ENCODE measurements at places on chromosomes 5 and 9.

GRCh38 chr9:95037789-95038521, 279.6 kb downstream of the FANCC start:
- no peak for DNase-seq

DNA sequence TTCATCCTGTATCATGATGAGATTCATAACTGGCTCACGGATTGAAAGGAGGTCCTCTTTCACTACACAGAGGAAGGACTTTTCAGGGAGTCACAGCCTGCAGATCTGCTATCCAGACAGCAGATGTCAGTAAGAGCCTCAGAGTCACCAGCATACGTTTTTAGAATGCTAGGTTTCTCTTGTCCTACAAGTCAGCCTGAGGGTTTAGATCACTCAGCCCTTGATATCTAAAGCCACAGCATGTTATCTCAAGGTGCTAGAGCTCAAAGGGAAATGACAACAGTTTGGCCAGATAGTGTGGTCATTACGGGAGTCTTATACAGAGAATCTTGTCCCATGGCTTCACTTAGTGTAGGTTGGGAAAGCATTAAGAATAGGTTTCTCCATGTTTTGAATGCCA, 30.9 kb upstream of the SLC46A2 start:
- DNase-seq: no peak

- peak; percentile 52 for DNase-seq
Measured at GRCh38 chr9:137129456-137130175, 9.3 kb upstream of the GRIN1 start.

- DNase-seq: no peak
Measured at GRCh38 chr5:111853748-111854147, 96.8 kb upstream of the NREP start.

DNA sequence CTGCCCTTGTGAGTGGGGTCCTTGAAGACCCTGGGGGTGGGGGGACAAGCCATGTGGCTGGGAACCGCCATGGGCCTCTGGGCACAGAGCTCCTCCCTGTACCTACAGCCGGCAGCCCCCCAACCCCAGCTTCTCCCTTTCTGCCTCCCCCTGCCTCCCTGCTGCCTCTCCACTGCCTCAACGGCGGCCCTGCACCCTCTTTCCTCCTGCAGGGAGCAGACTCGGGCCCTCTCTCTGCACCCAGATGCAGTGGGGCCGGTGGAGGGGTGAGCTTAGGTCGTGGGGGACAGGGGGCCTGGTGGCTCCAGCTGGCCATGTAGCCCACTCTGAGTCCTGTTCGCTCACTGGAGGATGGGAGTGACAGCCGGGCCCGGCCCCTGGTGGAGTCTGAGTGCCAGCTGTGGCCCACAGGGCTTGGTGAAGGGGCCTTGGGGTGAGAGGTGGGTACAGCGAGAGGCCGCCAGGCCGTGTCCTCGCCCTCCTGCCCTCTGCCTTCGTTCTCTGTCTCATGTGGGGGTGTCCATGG, 139.3 kb upstream of the COL5A1 start:
- no peak for DNase-seq

DNA sequence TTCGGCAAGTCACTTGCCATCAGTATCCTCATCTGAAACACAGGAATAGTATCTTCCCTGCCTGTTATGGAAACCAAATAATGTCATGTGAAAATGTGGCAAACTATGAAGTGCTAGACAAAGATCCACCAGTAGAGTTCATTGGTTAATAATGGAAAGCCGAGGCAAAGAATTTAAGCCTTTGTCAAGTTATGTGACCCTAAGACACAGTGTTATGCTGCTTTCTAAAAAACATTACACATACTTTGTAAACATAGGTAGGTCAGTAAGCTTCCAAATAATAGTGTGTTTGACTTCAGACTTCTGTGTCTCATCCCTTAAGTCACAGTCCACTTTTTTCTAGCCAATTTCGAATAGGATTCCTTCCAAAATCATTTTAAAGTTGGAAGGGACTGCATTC, 6.0 kb downstream of the PTAR1 start:
- DNase-seq: no peak

DNA sequence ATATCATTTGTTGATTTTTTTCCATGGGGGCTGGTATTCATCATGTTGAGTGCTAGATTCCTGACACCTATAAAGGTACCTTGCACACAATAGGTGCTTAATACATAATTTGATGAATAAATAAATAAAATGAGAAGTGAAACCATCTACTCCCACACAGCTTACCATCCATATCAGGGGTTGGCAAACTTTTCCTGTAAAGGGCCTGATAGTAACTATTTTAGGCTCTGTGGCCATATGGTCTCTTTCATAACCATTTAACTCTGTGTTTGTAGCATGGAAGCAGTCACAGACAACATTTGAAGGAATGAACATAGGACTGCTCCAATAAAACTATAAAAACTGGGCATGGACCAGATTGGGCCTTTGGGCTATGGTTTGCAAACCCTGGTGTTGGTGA, 100.3 kb downstream of the GCNT1 start:
- DNase-seq: no peak

DNA sequence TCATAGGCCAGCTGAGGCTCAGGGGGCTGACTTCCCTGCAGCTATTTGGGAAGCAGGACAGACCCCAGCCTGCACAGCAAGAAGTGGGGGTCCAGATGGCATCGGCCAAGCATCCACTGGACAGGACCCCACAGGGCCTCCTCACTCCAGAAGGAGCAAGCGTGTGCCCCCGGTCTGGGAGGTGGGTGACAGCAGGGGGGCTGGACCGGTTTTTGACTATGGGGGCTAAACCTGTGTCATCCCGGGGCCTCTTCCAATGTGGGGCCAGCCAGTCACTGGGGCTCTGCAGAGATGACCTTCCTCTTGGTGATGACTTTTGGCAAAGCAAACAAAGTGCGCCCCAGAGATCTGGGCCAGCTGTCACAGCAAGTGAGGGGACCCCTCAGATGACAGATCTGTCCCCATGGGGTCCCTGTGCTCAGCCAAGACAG, 163.9 kb downstream of the OLFM1 start:
- no peak for DNase-seq

- no peak for DNase-seq
Measured at GRCh38 chr9:93205896-93206575, 22.1 kb downstream of the WNK2 start.

GRCh38 chr5:36621985-36622384, 15.6 kb downstream of the SLC1A3 start:
- DNase-seq: no peak

DNA sequence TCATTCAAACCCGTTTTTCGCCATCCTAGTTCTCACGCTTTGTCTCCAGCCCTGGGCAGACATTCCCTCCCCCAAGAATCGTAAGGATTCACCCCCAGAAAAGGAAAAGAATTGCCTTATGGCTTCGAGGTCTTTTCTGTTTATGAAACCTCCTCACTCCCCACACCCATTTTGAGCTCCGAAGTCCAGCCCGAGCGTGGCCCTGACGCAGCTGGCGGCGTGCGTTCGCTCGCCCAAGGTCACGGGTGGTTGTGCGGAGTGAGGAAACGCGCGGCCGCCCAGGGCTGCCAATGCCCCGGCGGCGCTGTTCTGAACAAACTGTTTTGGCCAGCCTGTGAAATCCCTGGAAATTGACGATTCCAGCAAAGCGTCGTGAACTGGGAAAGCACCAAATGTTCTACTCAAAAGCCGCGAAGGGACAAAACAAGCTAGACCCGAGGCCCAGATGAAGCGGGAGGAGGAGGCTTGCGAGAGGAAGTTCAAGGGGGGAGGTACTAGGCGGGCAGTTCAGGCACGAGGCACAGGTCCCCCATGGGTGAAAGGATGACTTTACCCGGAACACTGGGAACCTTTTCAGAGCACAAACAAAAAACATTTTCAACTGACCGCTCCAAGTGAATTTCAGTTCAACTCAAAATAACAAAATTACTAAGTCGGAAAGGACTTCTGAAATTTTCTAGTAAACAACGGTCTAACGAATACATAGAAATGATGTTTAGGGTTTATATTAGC, 683 bp upstream of the ZFAND5 start:
- DNase-seq: no peak

- no peak for DNase-seq
Measured at GRCh38 chr5:171309276-171310211, 496 bp downstream of the TLX3 start.

DNA sequence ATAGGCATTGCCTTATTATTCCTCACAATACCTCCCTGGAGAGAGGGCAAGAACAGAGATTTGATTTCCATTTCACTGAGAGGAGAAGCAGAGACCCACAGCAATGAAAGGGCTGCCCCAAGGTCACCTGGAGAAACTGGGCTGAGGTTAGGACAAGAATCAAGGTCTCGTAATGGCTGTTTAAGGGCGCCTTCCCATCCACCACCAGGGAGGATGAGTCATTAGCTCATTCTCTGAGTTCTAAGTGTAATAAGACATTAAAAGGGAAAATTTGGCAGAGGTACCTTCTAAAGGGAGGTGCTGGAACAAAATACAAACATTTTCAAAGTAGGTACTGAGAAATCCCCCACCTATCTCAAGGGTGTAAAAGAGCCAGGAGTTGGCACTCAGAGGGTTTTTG, 52.6 kb upstream of the TCERG1 start:
- DNase-seq: no peak

- no peak for DNase-seq
Measured at GRCh38 chr9:76510041-76510440, 51.1 kb downstream of the GCNT1 start.

GRCh38 chr5:2139478-2139877, 256.8 kb upstream of the IRX4 start:
- no peak for DNase-seq

Data from NCI-H524 treated with DMSO at 0.1 percent for 48 hours (cell line).